Ovary (tissue), 10 donors: ENCODE measurements at places on chromosomes 16 and 17.

DNA sequence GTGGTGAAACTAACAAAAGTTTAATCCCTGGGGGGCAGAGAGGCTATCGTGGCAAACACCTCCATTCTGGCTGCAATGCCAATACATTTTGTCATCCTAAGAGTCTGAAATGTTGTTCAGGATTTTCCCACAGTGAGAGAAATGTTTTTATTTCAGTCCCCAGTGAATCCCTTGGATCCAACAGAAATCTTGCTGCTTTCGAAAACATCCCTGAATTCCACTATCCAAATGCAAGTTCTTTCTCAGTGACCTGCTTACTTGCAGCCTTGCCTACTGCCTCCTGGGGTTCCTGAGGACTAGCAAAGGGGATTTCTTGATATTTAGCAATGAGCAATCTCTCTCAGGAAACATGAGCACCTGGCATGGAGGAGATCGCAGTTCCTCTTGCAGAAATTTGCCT is 202.1 kb upstream of the IRX3 start:
- DNase-seq, result no peak

GRCh38 chr16:48608871-48609651 is 919 bp downstream of the N4BP1 start:
- DNase-seq, result no peak

- no peak for DNase-seq
These were observed 7.8 kb upstream of the ZNF200 start for GRCh38 chr16:3242709-3243108.

- DNase-seq, result no peak
These were observed 24.3 kb upstream of the B4GALNT2 start for GRCh38 chr17:49108318-49108717.

- DNase-seq, result no peak
These were observed 371.9 kb downstream of the HS3ST3B1 start for GRCh38 chr17:14672830-14673229.

DNA sequence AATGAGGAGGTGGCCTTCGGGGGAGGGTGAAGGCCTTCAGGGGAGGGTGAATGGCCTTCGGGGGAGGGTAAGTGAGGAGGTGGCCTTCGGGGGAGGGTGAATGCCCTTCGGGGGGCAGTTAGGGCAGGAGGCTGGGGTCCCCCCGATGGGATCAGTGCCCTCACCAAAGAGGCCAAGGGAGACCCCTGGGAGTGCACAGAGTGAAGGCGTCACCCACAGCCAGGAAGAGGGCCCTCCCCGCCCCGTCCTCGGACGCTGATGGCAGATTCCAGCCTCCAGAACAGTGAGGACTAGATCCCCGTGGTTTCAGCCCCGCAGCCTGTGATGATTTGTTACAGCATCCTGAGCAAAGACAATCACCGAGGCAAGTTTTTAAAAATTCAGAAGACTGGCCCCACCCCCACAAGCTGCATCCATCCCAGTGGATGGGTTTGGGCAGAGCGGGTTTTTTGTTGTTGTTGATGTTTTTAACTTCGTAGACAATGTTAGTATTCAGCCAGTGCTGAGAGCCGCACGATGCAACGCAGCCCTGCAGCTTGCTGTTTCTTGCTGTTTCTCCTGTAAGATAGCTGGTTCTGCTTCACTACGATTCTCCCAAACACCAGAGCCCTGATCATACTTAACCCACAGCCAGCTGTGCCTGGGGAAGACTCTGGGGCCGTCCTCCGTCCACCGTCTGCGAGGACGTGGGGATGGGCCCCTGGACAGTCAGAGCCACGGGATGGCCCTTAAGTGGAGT is 40.7 kb upstream of the CBFA2T3 start:
- no peak for DNase-seq

DNA sequence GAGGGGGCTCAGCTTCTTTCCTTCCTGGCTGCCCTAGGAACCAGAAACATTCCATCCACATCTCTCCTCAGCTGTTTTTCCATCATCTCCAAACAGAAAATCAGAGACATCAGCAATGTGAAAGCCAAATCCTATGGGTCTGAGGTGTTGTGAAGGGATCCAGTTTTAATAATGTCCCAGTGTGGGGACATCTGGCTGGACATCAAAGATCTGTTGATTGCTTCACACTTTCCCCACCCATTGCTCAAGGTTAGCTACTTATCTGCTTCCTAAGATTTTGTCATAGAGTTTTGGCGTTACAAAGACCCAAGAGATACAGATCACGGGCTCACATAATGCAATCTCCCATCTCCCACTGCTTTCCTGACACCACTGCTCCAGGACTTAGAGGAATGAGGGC is 47.8 kb upstream of the AXIN2 start:
- no peak for DNase-seq

- DNase-seq, result no peak
These were observed 12.8 kb downstream of the ZNF668 start for GRCh38 chr16:31061126-31061812.

GRCh38 chr16:75265911-75266701 is 14.7 kb upstream of the BCAR1 start:
- DNase-seq, result peak; percentile 84

GRCh38 chr16:84268291-84269040 is 26.2 kb upstream of the WFDC1 start:
- no peak for DNase-seq

DNA sequence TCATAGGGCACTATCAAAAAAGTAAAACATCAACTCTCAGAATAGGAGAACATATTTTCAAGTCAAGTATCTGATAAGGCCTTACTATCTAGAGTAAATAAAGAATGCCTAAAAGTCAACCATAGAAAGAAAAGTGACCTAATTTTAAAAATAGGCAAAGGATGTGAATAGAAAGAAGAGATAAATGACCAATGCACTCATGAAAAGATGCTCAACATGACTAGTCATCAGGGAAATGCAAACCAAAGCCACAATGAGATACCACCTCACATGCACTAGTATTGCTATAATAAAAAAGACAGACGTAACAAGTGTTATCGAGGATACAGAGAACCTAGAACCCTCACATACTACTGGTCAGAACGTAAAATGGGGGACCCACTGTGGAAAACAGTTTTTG is 90.8 kb downstream of the DYNLRB2 start:
- no peak for DNase-seq

GRCh38 chr17:40727447-40728231 is 24.1 kb upstream of the KRT24 start:
- DNase-seq, result peak; percentile 23
